ENCODE measurements at places on chromosomes 12 and 14.
A peak's percentile ranks its signal among the peaks of the same experiment; 100 is the strongest.

GRCh38 chr12:22215467-22216253 is 118.8 kb downstream of the ST8SIA1 start:
- no peak for DNase-seq

DNA sequence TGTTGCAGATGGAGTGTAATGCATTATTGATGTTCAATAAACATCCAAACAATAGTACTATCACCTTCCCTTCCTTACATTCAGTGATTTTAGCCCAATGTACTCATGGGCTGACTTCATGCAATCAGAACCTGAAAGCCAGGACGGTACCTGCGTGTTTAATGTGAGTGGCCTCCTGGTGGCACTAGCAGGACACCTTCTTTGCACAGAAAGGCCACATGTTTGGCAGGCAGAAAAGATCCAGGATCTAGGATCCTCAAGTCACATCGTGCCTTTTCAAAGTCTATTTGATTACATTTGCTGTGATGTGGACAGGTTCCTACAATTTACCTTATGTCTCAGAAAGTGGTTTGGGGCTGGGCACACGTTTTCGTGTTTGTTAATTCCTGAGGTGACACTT is 82.9 kb downstream of the NEDD1 start:
- DNase-seq, result no peak

GRCh38 chr14:71758229-71758951 is 173.8 kb upstream of the RGS6 start:
- DNase-seq, result no peak

DNA sequence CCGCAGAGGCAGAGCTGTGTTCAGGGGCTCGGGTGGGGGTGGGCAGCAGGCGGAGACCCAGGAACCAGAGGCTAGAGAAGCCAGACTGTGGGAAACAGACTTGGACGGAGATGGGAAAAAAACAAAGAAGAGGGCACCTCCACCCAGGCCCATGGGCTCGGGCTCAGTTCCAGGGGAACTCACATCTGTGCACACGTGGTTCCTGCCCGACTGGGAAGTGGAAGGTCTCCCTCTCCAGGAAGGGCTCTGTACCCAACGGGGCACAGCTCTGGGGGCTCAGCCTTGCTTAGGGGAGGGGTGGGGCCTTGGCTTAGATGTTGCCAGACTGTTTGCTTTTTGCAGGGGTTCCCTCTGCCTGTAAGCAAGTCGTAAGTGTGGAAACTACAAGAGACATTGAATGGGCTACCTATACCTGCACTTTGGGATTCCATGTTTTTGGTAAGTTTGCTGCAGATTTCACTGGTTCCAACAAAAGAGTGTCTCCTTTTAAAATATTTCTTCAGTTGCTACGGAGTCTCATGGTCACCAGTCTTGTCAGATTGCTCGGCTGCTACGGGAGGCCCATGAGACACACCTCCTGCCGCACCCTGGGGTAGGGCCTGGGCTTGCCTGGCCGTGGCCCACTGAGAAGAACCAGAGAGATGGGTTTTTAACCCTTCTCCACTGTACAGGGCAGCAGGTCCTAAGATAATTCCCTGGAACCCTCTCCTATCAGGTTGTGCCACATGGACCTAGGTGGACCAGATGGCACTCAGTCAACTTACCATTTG is 127.6 kb upstream of the EVL start:
- DNase-seq, result no peak

- no peak for DNase-seq
Observed at GRCh38 chr14:104858811-104859426, 6.1 kb upstream of the CEP170B start.

GRCh38 chr12:97513950-97514349 is 51.3 kb downstream of the RMST start:
- no peak for DNase-seq

GRCh38 chr14:35406506-35407305 is 2.2 kb upstream of the NFKBIA start:
- DNase-seq, result peak; percentile 59

DNA sequence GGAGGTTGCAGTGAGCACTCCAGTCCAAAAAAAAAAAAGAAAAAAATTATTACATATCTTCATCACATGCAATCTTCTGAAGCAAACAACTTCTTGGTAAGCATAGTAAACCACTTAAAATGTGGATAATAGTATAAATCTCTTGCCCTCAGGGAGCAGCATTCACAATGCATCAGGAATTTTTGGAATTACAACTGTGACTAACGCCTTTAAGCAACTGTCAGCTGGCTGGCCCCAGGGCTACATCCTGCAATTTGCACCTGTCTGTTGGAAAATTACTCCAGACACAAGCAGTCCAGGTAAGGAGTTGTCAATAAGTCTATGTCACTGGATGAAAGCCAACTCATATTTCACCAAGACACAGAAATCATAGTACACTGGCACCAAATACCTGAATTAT is 5.5 kb upstream of the SLC7A7 start:
- no peak for DNase-seq

- DNase-seq, result no peak
Observed at GRCh38 chr14:78997811-78998210, 827.6 kb downstream of the NRXN3 start.

- no peak for DNase-seq
Observed at GRCh38 chr14:34931206-34931605, 51.6 kb upstream of the SRP54 start.

DNA sequence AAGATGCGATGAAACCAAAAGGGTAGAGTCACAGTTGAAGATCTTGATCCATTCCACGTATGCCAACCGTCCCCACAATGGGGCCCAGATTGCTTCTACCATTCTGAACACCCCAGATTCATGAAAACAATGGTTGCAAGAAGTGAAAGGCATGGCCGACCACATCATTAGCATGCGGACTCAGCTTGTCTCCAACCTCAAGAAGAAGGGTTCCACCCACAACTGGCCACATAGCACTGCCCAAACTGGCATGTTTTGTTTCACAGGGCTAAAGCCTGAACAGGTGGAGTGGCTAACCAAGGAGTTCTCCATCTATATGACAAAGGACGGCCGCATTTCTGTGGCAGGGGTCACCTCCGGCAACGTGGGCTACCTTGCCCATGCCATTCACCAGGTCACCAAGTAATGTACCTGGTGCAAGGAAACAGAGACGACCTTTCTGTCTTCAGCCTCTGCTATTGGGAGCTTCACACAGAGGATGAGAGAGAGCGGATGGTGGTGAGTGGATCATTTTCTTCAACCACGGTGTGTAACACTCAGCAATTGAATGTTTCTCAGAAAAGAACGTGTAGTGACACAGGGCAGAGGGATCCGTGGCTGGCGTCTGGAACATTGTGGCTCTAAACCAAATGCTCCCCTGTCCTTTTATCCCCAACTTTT is 26.8 kb upstream of the CLEC2D start:
- DNase-seq, result no peak

- DNase-seq, result no peak
Observed at GRCh38 chr12:100234166-100234565, 32.7 kb downstream of the DEPDC4 start.

- no peak for DNase-seq
Observed at GRCh38 chr14:89226801-89227495, 190.1 kb downstream of the FOXN3 start.

- DNase-seq, result no peak
Observed at GRCh38 chr12:5230156-5230555, 186.5 kb downstream of the KCNA5 start.

DNA sequence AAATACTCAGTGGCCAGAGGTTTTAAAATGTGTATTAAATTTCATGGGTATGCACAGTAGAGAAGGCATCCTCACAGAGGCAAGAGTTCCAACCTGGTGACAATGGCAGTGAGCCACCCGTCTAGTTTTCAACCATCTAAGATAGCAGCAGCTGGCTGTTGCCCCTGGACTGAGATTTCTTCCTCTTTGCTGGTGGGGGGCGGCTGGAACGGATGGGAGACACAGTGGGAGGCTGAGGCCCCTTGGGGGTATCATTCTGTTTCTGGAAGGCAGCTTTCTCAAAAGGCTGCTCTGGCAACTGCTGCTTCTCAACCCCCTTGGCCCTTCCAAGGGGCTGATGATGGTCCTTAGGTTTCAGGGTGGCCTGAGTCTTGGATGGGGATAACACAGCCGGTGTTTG is 1.0 kb upstream of the IFFO1 start:
- DNase-seq, result no peak

- no peak for DNase-seq
Observed at GRCh38 chr12:72738811-72739210, 466.6 kb downstream of the TRHDE start.

GRCh38 chr12:117603316-117604113 is 242.1 kb upstream of the NOS1 start:
- no peak for DNase-seq

DNA sequence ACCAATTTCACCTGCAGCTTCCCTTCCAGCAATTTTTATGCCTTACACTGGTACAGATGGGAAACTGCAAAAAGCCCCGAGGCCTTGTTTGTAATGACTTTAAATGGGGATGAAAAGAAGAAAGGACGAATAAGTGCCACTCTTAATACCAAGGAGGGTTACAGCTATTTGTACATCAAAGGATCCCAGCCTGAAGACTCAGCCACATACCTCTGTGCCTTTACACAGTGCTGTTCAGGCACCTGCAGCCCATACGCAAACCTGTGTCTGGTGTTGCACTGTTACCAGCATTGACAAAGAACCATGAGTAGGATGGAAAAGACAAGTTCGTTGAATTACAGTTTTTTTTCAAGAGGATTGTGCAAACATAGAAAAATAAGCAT is 432.0 kb upstream of the OR4E1 start:
- DNase-seq, result no peak

GRCh38 chr14:76870166-76870565 is 44.0 kb downstream of the LRRC74A start:
- no peak for DNase-seq

- peak; percentile 91 for DNase-seq
Observed at GRCh38 chr12:12716793-12717585, at the start of gene CDKN1B. CDKN1B (plus strand) TSS chr12:12717368; CDS start chr12:12717840, 472 bp downstream.

- peak; percentile 58 for DNase-seq
Observed at GRCh38 chr14:106318700-106319099, 792.3 kb downstream of the TMEM121 start.

Measured in GM20000 (cell line).